IMR-90 (cell line): ENCODE measurements at places on chromosomes 2 and 18. TPM values are rescaled to one million over a fixed set of nuclear protein-coding genes. Genes with fewer than 3 reads are reported as not detected.

Gene THOC1
- 13.3 and 27.2 TPM in 2 replicates for total RNA-seq

Gene CENPA
- 7.7 and 10.0 TPM in 2 replicates for total RNA-seq

- no peak for DNase-seq
- no peaks in the 10 kb centered on the region for H3K36me3 ChIP-seq
- peaks cover 14% of the 10 kb centered on the region for H3K4me1 ChIP-seq
- no peaks in the 10 kb centered on the region for H3K27me3 ChIP-seq
- no peak overlapping the region for H3K4me3 ChIP-seq
Measured at GRCh38 chr2:197157879-197158537, 152.6 kb downstream of the ANKRD44 start.

Gene GLS
- 130 and 279 TPM in 2 replicates for total RNA-seq

GRCh38 chr2:94986392-94986963 lies 39.0 kb upstream of the MAL start:
- H3K4me1 ChIP-seq: no peaks in the 10 kb centered on the region
- DNase-seq: peak; percentile 70
- H3K36me3 ChIP-seq: no peaks in the 10 kb centered on the region
- no peak overlapping the region for H3K27ac ChIP-seq
- peaks cover 11% of the 10 kb centered on the region for H3K27me3 ChIP-seq
